ENCODE measurements at places on chromosomes 2 and 18.

- no peak for DNase-seq
These were observed 211.8 kb upstream of the SLC14A2 start for GRCh38 chr18:45403341-45404049.

DNA sequence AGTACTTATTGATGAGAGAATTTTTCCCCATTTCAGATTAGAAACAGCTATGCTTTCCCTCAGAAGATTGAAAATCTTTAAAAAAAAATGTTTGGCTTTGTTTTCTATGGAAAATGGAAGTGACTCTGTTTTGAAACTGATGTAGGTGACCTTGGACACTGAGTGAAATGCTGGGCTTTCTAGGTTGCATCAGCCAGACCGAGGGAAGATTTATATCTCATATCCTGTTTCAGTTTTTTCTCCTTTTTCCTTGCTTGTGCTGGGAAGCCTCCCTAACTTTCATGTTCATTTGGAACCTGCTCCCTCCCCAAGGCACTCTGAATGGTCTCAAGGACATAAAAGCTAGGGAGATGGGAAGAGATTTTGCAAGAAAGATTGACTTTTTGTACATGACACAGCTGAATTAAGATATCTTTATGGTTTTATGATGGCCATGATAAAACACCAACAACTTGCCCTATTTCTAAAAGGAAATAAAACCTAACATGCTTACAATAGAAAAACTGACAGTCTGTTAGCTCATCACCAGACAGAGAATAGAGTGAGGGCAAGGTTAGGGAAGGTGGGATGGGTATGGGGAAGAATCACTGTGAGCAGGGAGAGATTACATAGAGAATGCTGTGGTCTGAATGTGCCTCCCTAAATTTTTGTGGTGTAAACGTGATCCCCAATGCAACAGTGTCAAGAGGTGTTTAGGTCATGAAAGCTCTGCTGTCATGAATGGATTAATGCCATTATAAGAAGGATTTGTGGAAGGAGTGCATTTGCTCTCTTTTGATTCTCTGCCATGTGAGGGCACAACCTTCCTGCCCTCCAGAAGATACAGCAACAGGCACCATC is 249.7 kb downstream of the TPGS2 start:
- no peak for DNase-seq

DNA sequence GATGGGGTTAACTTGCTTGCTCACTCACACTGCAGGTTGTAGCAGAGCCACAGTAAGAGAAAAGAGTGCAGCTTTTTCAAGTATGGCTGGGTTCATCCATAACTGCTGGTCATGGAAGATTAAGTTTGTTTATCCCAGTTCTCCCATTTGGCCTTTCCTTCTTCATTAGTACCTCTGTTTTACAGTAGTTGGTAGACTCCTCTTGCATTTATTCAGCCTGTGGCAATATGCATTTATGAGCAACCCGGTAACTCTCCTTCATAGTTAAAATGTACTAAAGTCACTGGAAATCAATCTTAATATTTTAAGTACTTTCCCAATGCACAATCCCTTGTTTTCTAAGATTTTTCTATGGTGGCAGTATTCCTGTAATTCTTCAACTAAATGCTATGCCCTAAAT is 14.0 kb downstream of the FTCDNL1 start:
- DNase-seq: no peak

GRCh38 chr18:45423659-45424058 is 191.6 kb upstream of the SLC14A2 start:
- no peak for DNase-seq

DNA sequence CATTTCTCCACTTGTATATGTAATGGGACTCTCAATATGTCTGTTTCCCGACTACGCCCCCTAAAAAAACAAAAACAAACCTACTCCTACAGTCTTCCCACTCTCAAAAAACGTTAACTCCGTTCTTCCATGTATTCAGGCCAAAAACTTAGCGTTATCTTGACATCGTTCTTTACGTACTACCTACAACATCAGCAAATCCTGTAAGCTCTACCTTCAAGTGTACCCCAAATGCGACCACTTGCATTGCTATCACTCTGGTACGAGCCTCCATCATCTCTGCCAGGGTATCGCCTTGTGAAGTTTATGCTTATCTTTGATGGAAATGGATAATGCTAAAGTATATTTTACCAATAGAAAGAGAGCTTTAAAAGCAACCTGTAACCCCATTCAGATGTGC is 479 bp downstream of the GPATCH11 start:
- no peak for DNase-seq

DNA sequence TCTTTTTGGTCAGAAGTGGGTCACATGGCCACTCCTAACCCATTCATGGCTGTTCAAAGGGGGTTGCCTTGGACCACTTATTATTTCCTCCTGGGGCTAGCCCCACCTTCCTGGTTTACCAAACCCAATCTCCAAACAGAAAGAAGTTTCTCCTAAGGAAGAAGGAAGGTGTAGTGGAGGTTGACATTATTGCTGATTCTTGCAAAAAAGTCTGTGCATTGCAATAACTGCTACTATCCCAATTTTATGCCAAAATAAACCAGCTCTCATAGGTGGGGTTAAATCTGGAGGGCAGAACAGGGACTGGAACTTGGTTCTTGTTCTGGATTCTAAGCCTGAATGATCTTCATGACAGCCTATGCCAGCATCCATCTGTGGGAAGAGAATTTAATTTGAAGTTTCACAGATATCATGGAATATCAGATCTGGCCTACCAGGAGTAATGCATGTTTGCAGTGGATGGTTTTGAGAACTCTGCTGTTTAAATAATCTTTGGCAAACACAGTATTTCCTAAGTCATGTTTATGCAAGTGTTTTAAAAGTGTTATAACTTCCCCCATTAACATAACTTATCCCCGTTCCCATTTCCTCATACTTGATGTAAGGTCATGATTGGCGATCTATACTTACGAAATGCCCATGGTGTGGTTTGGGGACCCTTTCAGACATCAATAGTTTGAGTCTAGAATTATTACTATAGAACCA is 11.9 kb downstream of the ANXA4 start:
- DNase-seq: no peak
